M059J (cell line): ENCODE measurements at places on chromosomes 5 and 9. TPM values are rescaled to one million over a fixed set of nuclear protein-coding genes. Genes with fewer than 3 reads are reported as not detected.

Gene ZNF189
- 11.1 and 15.1 TPM in 2 replicates for total RNA-seq

Gene CEP120
- 14.2 and 15.3 TPM in 2 replicates for total RNA-seq

Gene HCN1
- not detected in 2 replicates for total RNA-seq

Gene ROR2
- 0.94 and 2.9 TPM in 2 replicates for total RNA-seq

Gene TSSK1B
- total RNA-seq = not detected in 2 replicates

Gene TAF11L10
- total RNA-seq = not detected in 2 replicates

Gene ECSCR
- total RNA-seq = 1.5 and 2.4 TPM in 2 replicates

Gene FOXD4L3
- total RNA-seq = not detected in 2 replicates

DNA sequence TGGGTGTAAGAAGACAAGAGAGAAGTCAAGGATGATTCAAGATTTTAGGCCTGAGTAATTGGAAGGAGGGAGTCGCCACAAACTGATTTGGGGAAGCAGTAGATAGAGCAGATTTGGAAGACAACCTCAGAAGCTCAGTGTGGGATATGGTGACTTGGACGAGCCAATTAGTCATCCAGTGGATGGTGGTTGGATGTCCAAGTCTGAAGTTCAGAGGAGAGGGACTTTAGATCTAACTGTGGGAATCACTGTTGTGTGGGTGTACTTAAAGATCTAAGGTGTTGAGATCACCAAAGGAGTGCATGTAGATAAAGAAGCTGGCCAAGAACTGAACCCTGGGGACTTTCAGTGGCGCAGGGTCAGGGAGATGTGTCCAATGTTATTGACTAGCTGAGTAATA lies 2.2 kb downstream of the IDNK start:
- no peak for DNase-seq

- DNase-seq = peak; percentile 15
Observed at GRCh38 chr5:168713051-168713450, 133.9 kb upstream of the PANK3 start.

GRCh38 chr5:67147760-67148159 lies 48.8 kb downstream of the CD180 start:
- no peak for DNase-seq

GRCh38 chr9:36800455-36800854 lies 227.8 kb downstream of the MELK start:
- no peak for DNase-seq

GRCh38 chr5:16492398-16493140 lies 27.0 kb upstream of the ZNF622 start:
- DNase-seq = peak; percentile 83

DNA sequence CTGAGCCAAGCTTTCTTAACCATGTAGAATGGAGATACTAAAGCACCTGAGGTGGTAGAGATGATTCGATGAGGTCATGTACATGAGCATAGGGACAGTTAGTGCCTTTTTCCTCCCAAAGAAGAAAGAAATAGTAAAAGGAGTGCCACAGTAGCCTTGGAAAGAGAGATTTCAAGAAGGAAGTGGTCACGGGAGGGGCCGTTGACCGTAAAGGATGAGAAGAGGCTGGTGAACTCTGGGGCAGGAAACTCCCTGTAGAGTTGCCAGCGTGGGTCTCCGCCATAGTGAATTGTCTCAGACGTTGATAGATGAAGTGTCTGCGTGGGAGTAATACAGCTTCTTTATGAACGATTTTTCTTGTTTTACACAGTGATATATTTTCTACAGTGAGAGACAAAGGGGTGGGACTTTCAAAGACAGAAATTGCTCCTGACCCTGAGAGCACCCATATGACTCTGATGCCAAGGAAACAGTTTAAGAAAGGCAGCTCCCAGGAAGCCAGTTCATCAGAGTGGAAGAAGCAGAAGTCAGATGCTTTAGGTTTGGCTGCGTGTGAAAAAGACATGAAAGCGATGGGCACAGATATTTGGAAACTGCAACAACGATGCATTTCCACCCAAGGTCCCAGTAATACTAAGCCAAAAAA lies 41.3 kb downstream of the UGCG start:
- DNase-seq = peak; percentile 77

DNA sequence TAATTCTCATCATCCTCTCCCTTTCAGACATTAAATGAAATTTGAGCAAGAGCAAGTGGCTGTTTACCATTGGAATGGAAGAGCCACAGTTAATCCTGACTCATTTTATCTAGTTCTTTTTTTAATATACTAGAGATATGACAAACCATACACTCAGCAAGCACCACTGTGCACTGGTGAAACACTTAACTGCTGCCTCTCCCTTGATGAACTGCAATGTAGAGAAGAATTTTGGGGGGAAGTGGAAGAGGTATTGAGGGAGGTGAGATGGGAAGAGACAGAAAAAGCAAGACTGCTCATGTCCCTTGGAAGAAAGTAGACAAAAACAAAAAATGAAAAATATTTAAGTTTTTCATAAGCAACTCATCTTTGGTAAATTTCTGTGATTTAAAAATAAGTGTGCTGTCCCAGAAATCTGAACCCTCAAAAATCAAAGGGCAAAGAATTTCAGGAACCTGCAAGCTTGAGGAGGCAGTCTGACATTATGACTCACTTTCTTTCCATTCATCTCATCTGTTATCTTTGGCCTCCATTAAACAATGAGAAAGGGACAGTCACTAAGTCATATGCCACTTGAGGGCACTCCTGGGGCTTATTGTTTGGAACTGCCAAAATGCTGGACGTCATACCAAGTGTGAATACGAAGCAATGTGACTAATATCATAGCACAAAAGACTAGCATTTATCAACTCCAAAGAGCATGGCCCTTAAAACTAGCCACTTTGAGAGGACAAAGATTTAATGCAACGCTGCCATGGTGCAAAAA lies 566.8 kb upstream of the DMAC1 start:
- DNase-seq = no peak

GRCh38 chr5:170306381-170306831 lies 8.8 kb upstream of the LCP2 start:
- peak; percentile 45 for DNase-seq

DNA sequence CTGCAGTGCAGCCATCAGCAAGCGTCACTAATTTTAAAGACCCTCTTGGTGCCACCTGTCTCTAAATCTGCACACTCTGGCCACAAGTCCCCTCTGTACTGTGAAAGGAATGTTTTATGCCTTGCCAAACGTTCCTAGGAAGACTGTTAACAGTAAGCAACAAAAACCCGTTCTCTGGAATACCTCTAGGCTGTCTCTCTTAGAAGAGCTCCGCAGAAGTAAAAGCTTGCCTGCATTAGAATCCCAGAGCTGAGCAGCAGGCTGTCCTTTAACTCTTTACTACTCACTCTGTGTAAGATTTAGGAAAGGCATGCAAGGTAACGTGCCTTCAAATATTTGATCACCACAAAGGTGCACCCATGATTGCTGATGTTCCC lies 53.9 kb upstream of the C9orf72 start:
- DNase-seq = no peak

DNA sequence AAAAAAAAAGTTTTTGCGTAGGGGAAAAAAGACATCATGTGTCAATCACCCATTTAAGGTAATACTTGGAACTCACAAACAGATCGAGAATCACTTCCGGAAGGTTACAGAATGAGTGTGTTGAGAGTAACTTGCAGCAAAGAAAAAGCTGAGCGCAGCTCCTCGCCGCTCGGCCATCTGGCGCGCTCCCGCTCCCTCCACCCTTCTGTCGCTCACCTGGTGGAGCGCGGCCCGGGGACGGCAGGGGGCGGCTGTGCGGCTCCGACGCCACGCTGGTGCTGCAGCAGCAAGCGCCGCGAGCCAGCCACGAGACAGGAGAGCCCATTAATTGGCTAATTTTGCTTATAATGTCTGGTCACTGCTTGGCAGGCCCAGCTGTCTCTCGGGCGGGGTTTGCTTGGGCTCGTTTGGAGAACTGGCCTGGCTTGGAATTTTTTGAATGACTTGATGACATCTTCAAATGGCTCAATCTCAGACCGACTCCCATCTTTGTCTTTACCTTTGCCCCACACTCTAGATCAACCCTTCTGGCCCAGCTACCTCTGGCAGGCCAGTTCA lies 601.8 kb downstream of the CCDC171 start:
- peak; percentile 58 for DNase-seq

GRCh38 chr5:8844206-8844605 lies 701.7 kb downstream of the SEMA5A start:
- no peak for DNase-seq

DNA sequence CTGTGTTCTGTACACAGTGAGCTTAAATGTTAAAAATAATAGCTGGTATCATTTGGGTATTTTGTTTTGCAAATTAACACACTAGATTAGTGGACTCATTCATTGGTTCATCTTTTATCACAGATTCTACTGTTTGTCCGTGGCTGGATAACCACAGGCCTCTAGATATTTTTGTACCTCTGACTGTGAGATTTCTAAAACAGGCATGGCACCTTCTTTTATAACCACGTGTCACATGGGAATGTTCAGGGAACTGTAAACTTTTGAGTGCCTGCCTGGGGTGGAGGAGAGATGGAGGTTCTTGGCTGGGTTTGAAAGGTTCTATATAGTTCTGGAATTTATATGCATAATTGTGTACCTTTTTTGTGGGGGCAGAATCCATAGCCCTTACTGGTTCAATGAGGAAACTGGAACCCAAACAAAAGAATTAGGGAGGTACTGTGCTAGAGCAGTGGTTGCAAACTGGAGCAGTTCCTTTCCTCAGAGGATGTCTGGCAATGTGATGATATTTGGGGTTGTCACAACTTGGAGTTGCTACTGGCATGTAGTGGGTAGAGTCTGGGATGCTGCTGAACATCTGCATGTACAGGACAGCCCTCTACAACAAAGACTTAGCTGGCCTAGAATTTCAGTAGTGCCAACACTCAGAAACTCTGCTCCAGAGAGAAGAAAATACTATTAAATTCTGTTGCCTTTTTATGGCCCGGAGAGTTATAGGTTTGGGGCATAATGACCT lies 16.9 kb downstream of the TLE4 start:
- DNase-seq = no peak

- DNase-seq = no peak
Observed at GRCh38 chr5:148913493-148913892, 87.1 kb downstream of the ADRB2 start.

DNA sequence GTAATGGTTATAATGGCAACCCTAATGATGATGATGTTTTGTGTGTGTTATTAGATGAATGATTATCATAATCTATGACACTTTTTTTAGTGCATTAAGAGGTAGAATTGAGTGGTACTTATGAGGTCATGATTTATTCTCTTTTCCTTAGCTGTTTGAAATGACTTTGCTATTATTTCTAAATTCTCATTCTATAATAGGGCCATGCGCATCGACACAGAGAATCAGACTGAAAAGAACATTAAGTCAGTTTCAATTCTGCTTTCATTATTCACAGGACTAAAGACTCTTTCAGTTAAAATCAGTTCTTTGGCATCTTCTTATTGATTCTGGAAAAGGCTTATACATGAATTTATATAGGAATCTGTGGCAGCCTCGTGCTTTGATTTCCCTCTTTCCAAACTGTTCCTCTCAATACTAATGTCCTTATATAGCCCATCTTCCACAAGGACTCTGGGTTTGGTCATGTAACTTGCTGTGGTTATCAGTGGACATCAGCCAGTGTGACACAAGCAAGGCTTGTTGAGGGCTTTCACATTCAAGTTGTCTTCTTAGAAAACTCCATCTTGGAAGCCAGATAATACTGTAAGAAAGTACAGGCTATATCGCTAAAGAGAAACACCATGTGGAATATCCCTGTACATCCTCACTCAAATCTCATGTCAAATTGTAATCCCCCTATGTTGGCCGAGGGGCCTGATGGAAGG lies 140.3 kb upstream of the CHD1 start:
- DNase-seq = no peak

GRCh38 chr5:83035373-83036100 lies 41.7 kb downstream of the TMEM167A start:
- no peak for DNase-seq

DNA sequence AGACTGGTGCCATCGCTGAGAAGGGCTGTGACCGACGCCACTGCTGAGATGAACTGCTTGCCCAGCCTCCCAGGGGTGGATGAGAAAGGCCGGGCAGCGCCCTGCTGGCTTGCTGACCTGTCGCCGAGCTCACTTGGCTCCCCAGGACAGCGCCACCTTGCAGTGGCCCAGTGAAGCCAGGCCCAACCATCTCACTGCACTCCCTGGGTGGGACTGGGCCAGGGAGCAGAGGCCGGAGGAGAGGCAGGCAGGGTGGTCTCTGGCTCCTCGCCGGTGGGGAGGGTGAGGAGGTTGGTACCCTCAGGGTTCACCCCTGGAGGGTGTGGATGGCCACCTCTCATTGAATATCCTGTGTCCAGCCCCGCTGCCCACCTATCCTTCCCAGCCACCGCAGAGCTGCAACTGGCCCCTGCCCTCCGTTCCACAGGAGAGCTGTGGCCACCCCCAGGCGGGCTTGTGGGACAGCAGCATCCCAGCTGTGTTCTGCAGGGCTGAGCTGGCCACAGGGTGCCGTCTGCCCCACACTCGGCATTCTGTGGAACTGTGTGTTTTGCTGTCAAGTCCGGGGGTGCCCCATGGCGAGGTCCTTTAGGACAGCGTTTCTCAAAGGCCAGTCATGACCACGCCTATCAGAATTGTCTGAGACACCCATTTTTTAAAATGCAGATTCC lies 41.0 kb upstream of the FCN2 start:
- no peak for DNase-seq

DNA sequence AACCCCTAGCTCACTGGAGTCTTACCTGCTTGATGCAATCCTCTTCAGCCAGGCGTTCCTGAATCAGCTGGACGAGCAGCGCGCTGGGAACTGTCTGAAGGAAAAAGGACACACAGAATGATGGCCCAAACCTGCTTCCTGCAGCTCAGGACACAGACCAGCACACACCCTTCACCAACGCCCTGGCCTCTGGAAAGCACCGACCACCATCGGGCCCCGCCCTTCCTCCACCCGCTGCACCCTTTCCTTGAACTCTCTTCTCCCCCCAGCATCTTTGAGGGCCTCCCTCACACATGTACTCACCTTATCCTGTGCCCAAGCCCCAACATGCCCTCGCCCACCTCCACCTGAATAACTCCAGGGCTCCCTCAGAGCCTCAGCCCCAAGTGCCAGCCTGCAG lies 23.3 kb downstream of the AK8 start:
- no peak for DNase-seq

- peak; percentile 5 for DNase-seq
Observed at GRCh38 chr9:105333811-105334210, 89.4 kb downstream of the SLC44A1 start.

DNA sequence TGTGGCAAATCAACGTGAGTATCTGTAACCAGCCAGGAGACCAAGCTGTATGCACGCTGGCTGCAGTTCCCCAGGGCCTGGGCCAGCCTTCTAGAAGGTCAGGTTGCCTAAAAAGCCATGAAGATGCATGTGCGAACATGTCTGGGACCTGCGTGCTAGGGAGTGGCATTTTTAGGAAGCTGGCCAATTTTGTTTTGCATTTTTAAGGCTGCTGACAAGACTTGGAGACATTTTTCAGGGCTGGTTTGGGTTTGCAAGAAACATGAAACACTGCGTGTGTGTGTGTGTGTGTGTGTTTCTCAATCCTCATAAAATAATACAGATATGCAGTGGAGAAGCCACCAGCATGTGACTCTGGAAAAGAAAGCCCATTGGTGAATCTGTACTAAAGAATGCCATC lies 5.1 kb downstream of the TGFBI start:
- no peak for DNase-seq

- no peak for DNase-seq
Observed at GRCh38 chr9:13171261-13171660, 108.2 kb downstream of the MPDZ start.

GRCh38 chr5:178413988-178414387 lies 176.2 kb downstream of the COL23A1 start:
- DNase-seq = no peak

GRCh38 chr9:121682201-121682600 lies 30.8 kb downstream of the DAB2IP start:
- DNase-seq = peak; percentile 58

GRCh38 chr5:135019314-135019713 lies 14.7 kb downstream of the PITX1 start:
- no peak for DNase-seq
